ENCODE measurements at places on chromosomes 12 and 14. TPM values are rescaled to one million over a fixed set of nuclear protein-coding genes. Genes with fewer than 3 reads are reported as not detected.

GRCh38 chr12:57441846-57442427 lies 7.4 kb downstream of the INHBC start:
- no peak for DNase-seq

DNA sequence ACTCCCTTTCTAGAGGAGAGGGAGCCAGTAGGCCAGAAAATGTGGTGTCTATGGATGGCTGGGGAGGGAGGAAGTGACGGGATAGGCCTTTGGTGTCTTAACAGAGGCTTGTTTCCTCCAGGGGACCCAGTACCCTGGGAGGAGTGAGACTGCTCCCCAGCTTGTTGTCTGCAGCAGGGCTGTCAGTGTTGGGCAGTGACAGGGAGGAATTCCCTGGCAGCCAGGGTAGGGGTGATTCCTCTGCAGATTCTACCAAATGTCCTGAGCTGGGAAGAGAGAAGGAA lies 64.0 kb downstream of the GALNT16 start:
- DNase-seq, result no peak

Gene WNT1
- total RNA-seq, result not detected

Gene TMEM52B
- total RNA-seq, result 0.10 TPM

- no peak for DNase-seq
These were observed 457.4 kb downstream of the FOXG1 start for GRCh38 chr14:29223947-29224346.

DNA sequence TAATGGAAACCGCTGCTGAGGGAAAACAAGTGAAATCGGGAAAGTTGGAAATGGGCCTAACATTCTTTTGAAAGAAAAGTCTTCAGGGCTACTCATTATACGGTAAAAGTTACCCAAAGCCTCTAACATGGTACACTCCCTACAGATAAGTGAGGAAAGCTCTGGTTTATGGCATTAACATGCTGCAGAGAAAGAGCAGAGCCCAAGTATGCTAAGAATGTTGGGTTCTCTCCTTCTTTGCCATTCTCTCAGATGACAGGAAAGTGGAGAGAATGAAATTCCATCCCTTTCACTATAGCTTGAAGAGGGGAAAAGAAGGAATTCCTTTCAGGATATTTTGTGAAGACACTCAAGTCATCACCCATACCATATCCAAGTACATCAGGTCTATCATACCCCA lies 348.0 kb downstream of the SEC23A start:
- DNase-seq, result no peak

GRCh38 chr12:1544996-1545700 lies 49.2 kb downstream of the FBXL14 start:
- DNase-seq, result no peak
